ENCODE measurements at places on chromosomes 11 and 22.

DNA sequence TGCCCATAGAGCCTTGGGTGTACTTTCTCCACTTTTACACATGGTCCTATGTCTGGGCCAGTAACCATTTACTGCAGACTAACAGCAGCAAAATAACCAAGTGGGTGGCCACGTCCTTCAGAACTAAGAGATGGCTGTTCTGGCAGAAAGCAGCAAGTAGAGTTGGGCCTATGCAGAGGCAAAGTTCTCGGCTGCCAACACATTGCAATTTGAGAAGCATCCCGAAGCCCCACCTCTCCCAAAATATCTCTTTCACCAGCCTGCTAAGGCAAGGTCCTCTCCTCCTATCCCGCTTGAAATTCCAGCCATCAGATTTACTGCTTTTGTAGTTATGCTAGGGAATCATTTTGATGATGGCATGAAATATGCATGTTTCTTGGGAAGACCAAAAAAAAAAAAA lies 118.5 kb upstream of the APOA1 start:
- no peak for DNase-seq

DNA sequence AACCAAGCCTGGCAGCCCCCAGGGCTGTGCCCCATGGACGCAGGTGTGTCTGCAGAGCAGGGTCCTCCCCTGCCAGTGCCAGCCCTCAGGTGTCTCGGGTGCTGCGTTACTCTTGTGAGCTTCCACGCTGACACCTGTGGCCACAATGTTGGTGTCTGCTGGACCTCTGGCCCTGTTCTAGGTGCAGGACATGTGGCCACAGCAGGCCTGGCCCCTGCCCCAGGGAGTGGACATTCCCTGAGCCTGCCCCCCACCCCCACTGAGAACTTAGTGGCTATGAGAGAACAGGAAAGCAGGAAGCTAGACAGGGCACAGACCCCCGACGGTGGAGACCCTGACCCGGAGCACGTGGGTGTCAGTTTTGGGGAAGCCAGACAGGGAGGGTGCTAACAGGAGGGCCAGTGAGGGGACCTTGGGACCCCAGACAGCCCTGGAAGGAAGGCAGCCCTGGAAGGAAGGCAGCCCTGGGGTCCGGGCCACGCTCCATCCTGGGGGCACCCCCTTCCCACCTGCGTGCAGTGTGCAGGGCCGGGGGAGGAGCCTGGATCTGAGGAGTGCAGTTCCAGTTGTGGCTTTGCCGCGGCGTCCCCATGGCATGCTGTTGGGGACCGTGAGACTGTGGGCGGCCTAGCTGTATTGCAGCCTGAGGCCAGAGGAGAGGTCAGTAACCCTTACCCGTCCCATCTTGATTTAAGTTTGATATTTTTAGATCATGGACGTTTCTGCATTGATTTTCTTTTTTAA lies 43.9 kb upstream of the PPARA start:
- DNase-seq = no peak

- no peak for DNase-seq
Observed at GRCh38 chr22:43488031-43488866, 76.4 kb downstream of the MPPED1 start.

DNA sequence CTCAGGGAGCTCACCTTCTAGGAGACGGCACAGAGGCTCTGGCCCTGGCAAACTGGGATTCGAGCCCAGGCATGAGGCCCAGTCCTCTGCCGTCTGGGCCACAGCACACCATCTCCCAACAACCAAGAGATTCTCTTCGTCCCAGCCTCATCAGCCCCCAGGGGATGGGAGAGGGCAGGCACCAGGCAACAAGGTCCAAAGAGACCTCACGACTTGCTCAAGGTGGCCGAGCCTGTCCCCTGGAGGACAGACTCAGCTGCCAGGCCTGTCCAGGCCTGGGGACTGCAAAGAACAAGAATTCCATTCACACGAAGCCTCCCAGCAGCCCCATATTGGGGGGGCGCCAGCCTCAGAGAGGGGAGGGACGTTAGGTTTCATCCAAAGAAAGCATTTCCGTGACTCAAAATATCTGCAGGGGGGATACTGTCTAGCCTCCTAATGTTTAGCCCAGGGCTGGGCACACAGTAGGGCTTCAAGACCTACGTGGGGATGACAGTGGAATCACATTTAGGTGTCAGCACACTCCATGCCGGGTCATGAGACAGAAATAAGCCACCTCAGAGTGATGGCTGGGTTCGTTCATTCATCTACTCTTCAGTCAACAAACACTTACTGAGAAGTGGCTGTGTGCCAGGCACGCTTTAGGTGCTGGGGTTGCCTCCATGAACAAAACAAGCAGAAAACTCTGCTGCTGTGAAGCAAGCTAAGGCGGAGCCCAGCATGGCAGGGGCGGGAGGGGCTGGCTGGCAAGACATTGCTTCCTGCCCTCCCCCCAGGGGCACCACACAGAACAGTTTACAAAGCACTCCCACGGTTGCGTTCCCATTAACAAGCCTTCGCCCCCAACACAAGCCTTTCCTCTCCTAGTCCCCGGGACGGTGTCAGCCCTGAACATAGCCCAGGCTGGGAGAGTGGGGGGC lies 1.2 kb downstream of the CARNS1 start:
- DNase-seq = peak; percentile 89

GRCh38 chr22:33240888-33241475 lies 182.8 kb upstream of the SYN3 start:
- DNase-seq = no peak

DNA sequence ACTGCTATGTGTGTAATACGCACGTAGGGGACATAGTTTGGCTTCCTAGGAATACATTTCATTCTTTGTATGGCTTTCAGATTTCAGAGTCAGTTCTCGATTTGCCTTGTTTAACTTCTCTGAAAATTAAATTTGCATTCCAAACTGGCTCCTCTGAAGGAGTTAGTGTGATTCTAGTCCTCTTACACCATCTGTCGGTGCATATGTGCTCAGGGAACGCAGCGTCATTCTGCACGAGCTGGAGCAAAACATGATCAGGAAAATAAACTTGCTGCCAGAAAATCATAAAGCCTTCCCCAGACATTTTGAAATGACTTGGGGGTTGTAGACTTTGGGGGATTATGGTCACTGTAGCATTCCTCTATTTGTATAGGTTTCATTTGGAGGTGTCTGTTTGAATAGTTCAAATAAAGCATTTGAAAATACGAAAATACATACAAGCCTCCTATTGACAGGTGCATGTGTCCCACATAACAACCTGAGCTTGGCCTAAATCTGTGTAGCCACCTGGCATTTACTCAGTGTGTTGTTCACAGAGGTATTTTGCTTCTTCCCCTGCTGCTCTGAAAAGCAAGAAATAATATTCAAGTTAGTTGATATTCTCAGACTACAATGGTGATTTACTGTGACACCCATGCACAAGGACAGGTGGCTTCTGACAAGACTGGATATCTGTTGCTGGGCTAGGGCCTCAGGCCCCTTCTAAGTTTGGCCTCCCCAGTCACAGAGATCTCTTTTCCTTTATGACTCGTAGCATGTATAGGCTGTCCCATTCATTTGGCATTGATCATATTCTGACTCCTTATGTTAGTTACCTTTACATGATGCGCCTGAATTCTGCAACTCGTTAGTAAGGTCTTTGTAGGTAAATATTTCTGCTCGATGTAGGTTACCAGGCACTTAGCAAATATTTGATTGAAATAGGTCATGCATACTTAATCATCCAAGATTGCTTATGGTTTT lies 81.6 kb upstream of the SORL1-AS1 start:
- no peak for DNase-seq

DNA sequence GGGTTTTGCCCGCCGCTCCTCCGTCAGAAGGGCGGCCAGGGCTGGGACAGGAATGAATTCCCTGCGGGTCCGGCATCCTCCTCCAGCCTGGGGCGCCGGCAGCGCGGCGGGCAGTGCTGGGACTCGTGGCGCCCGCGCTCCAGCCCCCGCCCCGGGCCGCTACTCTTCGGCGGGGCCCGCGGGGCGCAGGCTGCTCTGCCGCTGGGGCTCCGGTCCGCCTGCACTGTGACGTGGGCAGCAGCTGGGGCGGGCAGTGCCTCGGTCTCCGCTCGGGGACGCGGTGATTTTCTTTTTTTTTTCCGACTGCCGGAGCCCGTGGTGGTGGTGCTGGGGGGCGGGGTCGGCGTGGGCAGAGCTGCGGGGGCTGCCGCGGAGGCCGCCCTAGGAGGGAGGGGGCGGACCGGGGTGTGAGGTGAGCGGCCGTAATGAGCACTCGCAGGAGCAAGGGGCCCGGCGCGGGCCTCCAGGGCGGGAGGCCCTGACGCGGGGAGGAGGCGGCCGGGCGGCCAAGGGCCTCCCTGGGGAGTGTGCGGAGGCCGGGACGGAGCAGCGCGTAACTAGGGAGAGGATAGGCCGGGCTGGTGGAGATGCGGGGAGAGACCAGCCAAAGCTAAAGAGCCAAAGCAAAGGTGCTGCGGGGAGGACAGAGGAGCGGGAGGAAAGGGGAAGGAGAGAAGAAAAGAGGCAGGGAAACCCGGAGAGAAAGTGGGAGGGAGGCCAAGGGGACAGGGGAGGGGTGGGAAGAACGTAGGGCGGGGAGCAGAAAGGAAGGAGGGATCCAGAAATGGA lies 73.3 kb upstream of the ZBED5 start:
- peak; percentile 78 for DNase-seq

GRCh38 chr22:36625102-36625501 lies 78.5 kb downstream of the CACNG2 start:
- no peak for DNase-seq

DNA sequence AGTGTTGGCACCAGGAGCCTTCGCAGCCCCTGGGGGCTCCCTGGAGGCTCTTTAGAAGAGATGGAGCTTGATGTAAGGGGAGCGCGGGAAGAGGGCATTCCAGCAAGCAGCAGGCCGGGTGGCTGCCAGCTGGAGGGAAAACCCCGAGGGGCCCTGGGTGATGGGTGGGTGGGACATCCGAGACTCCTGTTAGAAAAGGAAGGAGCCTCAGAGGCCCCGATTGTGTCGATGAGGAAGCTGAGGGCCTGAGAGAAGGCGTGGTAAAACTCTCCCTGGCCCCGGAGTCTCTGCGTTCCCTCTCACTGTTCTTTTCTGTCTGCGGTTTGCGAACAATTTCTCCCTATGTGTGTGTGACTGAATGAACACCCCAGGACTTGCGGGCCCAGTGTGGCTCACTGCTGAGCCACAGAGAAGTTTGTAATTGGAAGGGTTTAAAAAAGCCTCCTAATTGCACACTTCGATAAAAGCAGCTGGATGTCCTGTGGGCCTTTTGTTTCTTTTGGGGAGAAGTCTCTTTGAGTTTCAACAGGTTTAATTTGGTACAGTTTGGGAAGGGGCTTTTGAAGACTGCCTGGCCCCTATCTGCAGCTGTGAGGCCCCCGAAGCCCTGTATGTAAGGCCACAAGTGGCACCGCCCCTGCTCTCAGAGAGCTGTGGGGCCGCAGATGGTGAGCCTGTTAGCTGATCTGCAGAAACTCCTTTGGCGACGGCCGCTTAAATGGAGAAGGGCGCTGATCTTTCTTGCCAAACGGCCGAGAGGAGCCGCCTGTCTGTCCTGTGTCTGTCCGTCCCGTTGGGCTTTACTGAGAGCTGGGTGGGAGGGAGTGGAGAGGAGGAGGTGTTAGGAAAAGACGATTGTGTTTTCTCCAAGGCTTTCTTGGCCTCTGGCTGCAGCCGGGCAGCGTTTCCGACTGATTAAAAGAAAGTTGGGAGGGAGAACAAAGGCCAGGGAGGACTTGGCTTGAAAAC lies 2.0 kb downstream of the FBLN1 start:
- no peak for DNase-seq

- no peak for DNase-seq
Observed at GRCh38 chr11:22688914-22689313, 22.5 kb downstream of the GAS2 start.

GRCh38 chr11:61766353-61766841 lies 14.0 kb downstream of the MYRF start:
- DNase-seq = no peak

- DNase-seq = peak; percentile 55
Observed at GRCh38 chr11:2209370-2209801, 37.8 kb upstream of the TH start.

DNA sequence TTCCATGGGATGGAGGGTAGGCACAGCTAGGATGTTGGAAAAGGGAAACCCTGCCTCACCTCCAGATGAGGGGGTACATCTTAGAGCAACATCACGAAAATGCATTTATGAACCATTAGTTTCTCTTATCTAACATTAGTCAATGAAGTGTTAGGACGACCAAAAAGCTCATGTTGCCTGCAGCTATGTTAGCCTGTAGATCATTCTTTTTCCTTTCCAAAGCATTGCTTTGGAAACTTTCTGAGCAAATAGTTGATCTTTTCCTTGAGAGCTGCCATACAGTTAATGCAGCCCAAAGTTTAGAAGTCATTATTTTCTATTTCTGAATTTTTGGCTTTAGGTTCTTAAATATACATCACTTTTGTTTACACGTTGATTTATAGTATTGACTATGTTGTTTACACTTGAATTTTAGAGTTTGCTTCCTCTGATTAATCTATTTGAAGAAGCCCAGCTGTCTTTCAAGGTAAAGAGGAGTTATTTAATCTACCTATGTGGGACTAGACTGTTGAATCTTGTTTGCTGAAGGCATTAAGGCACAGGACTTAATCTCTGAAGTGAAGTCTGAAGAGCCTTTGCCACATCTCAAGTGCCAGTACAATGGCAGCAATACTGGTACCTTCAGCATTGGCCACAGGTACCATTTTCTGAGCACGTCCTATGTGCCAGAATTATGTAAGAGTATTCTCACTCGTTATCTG lies 11.0 kb downstream of the POU2AF3 start:
- no peak for DNase-seq

- no peak for DNase-seq
Observed at GRCh38 chr11:72594493-72595291, 79.5 kb downstream of the PDE2A start.

DNA sequence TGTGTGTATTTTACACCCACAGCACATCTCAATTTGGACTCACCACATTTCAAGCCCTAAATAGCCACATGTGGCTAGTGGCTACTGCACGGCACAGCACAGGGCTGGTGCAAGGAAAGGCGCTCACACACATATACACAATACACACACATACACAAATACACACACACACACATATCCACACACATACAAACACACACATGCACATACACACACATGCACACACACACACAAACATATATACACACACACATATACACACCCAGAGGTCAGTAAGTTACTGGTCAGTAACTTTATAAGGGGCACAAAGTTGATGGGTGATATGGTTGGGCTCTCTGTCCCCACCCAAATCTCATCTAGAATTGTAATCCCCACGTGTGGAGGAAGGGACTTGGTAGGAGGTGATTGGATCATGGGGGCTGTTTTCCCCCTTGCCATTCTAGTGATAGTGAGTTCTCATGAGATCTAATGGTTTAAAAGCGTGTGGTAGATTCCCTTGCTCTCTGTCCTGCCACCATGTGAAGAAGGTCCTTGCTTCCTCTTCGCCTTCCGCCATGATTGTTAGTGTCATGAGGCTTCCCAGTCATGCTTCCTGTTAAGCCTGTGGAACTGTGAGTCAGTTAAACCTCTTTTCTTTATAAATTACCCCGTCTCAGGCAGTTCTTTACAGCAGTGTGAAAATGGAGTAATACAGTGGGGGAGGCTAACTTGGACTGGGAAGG lies 37.6 kb upstream of the DKK3 start:
- no peak for DNase-seq

All from activated effector memory CD4-positive, alpha-beta T cell treated with anti-CD3 and anti-CD28 coated beads, Interleukin-2, amount 50 U/mL, for 16 hours (primary cell).